ENCODE measurements at places on chromosomes 7 and 10. TPM values are rescaled to one million over a fixed set of nuclear protein-coding genes. Genes with fewer than 3 reads are reported as not detected.

GRCh38 chr7:155878250-155878649 lies 66.0 kb upstream of the SHH start:
- DNase-seq: no peak

GRCh38 chr10:33982995-33983394 lies 648.5 kb upstream of the NRP1 start:
- DNase-seq: peak; percentile 23

GRCh38 chr7:80334908-80335307 lies 177.0 kb downstream of the GNAT3 start:
- no peak for DNase-seq

DNA sequence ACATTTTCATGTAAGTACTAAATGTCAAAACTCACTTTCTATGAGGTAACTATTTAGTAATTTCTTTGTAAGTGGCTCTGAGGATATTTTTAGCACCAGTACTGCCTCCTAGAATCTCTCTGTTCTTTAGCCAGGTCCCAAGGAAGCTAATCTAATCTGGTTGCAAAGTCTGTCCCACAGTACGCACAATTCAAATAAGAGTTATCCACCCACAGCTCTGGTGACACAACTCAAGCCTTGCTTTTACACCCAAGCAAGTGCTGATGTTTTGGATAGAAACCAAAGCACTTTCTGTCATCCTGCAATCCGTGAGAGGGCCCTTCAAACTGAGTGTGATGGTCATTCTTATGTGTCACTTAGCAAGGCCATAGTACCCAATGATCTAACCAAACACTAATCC lies 14.5 kb downstream of the GIMAP5 start:
- no peak for DNase-seq

The ORC5 gene
- 23.0 TPM for total RNA-seq

Data from foreskin keratinocyte (primary cell).